NCI-H1436 treated with DMSO at 0.1 percent for 48 hours (cell line): ENCODE measurements at places on chromosomes 12 and 14.

- DNase-seq, result no peak
These were observed 441.8 kb upstream of the FLRT2 start for GRCh38 chr14:85088192-85088591.

DNA sequence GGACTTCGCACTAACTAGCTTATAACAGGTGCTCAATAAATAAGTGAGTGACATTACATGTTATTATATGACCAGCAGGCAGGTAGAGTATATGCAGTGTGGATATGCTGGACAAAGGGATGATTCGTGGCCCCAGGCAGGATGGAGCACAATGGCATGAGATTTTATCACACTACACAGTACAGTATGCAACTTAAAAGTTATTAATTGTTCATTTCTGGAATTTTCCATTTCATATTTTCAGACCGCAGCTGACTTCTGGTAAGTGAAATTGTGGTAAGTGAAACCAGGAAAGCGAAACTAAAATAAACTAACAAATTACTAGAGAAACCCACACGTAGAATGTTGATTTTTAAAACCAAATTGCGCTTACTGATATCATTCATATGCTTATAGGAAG is 3.3 kb downstream of the PARP11 start:
- no peak for DNase-seq

- DNase-seq, result no peak
These were observed 76.0 kb downstream of the SYNE2 start for GRCh38 chr14:63928744-63929174.

GRCh38 chr12:61538951-61539350 is 721.3 kb upstream of the USP15 start:
- no peak for DNase-seq

DNA sequence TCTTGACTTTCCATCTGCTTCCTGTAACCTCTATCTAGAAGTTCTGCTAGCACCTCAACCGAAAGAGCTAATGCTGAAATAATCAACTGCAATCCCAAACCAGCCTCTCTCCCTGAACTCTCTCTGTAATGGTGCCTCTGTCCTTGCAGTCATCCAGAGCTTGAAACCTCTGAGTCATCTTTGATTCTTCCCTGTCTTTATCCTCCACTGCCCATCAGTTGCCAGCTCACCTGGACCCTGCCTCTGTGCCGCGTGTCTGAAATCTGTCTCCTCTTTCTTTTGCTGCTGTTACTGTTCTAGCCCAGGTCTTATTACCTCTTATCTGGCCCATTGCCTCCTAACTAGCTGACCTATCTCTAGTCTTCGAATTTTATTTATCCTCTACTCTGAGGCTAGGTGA is 15.5 kb downstream of the CLSTN3 start:
- DNase-seq, result no peak

- no peak for DNase-seq
These were observed 203.6 kb upstream of the SOX5 start for GRCh38 chr12:24153079-24153478.

DNA sequence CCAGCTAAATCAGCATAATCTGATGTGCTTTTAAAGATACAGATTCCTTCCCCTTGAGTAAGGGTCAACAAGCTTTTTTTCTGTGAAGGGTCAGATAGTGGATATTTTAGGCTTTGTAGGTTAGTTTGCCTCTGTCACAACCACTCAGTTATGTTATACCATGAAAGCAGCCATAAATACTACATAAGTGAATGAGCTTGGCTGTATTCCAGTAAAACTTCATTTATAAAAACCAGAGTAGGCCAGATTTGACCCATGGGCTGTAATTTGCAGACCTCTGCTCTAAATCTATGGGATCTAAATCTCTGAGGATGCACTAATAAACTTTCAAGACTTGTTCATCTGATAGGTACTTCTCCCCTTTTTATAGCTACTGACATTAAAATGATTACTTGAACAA is 47.7 kb downstream of the LEMD3 start:
- no peak for DNase-seq

DNA sequence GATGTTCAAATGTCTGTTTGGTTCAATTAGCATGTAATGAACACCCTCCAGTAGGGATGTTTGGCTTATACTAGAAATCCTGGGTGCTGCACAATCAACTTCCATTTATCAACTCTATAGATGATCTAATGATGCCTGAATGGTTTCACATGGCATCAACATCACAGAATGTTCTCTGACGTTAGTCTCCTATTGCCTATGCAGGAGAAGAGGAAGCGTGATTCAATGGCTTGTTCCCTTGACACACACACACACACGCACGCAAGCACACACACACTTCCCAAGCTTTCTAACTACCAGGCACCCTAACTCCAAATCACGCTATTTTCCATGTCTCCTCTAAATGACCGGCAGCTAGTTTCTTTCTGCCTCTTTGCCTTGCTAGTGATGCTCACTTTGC is 49.3 kb downstream of the PKP2 start:
- no peak for DNase-seq

DNA sequence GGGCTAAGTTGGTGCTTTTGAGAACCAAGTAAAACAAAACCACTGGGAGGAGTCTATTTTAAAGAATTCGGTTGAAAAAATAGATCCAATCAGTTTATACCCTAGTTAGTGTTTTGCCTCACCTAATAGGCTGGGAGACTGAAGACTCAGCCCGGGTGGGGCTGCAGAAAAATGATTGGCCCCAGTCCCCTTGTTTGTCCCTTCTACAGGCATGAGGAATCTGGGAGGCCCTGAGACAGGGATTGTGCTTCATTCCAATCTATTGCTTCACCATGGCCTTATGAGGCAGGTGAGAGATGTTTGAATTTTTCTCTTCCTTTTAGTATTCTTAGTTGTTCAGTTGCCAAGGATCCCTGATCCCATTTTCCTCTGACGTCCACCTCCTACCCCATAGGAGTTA is 1.8 kb upstream of the RAB5B start:
- DNase-seq, result no peak

DNA sequence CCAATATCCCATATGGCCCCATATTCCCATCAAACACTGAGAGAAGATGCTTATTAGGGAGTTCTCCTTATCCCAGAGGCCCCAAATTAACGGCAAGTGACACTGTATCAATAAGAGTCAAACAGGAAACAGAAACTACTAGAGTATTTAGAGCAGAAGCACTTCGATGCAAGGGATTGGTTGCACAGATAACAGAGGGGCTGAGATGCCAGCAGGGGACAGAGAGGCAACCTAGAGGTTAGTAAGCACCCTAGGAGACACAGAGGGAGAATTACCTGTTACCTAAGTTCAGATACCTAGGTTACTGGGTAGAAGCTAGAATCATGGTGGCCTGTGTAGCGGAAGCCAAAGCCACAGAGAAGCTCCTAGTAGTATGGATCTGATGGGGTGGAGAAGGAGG is 2.9 kb downstream of the HEBP1 start:
- DNase-seq, result no peak

DNA sequence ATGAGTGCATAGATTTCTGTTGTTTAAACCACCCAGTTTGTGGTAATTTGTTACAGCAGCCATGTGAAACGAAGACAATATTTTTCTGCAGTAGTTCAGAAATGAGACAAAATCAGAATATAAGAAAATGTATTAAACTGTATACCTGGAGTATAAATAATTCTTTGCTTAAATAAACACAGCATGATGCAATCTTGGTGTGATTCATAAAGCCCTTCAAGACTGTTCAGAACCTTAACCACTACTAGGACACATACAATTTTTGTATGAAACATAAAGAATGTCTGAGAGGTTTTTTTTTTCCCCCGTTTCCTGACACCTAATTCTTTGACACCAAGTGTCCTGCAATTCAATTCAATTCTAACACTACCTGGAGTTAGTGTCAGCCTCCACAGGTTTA is 10.5 kb downstream of the C12orf75 start:
- DNase-seq, result no peak

- no peak for DNase-seq
These were observed 19.0 kb downstream of the PRPF40B start for GRCh38 chr12:49642370-49642802.

DNA sequence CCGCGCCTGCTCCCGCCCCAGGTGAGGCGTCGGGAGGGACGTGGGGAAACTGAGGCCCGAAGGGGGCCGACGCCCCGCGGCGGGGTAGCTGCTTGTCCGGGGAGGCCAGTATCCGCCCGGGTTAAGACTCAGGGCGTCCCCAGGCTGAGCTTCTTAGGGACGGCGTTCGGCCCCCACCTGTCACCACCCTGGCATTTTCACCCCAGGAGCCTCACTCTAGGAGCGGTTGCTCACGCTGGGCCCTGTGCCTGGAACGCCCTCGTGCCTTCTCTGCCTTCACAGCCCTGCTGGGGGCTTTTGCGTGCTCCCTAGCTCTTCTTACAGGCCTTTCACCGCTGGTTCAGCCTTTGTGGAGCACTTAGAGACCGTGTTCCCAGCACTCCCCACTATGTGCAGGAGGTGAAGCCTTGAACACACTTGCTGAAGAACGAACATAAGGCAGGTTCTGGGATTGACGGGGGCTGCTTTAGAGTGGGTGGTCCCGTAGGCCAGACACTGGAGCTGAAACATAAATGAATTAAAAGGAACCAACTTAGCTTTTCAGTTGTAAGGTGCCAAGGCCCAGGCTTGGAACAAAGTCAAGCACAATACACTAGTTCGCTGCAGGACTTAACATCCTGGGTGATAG is 601 bp downstream of the ZNF839 start:
- DNase-seq, result no peak

DNA sequence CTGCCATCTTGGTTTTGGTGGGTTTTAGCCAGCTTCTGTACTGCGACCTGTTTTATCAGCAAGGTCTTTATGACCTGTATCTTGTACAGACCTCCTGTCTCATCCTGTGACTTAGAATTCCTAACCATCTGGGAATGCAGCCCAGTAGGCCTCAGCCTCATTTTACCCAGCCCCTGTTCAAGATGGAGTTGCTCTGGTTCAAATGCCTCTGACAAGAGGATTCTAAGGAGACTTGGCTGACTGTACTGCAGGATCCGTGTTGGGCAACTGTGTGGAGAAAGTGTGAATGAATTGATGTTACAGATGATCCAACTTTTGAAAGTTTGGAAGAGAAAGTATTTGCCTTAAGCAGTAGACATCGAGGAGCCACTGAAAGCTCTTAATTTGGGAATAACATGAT is 91.0 kb downstream of the TTLL5 start:
- DNase-seq, result no peak

- DNase-seq, result no peak
These were observed 85.1 kb downstream of the DERA start for GRCh38 chr12:15996254-15996653.

DNA sequence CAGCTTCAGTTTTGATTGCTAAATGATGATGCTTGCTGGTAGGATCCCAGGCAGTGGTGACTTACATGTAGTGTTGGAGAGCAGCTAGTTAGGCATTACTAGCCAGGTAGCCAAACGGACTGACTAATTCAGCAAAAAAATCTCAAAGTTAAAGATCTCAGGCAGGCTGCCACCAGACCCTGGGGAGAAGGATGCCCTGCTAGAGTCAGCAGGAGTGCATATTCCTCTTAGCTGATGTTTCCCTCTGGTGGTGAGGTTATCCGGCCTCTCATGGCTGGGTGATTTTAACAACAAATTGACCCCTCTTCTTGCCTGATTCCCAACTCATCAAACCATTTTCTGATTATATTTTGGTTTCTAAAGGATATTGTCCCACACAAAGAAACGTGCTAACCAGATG is 2.8 kb downstream of the EFS start:
- no peak for DNase-seq

GRCh38 chr12:92649511-92650227 is 53.1 kb upstream of the PLEKHG7 start:
- DNase-seq, result no peak

DNA sequence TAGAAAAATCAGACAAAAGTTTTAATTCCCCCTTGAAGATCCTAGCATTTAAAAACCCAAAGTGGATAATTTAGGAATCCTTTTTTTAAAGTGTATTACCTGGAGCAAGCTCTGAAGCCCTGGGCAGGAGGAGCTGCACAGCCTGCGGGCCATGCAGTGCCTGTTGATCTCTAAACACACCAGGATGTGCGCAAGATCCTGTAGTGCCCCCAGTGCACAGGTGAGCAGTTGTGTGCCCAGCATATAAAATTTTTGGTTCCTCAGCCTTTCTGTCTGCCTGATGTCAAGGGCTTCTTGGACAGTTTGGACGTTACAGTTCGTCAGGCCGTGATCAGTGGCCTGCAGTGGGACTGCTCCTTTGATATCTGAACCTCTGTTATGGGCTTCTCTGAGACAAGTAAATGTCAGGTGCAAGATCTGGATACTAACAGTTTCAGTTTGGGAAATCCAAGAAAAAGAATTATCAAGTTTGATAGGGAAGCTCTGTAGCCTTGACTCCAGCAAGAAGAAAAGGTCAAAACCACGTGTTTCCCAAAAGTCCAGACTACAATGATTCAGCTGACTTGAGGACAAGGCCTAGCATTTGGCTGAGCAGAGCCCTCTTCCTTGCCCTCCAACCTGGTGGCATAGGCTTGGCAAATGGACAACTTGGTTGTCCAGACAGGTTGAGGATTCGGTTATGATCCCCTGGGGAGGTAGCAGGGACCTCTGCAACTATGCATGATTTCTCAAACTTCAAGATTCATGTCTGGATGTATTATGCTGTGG is 1.0 kb downstream of the ATXN7L3B start:
- DNase-seq, result no peak

DNA sequence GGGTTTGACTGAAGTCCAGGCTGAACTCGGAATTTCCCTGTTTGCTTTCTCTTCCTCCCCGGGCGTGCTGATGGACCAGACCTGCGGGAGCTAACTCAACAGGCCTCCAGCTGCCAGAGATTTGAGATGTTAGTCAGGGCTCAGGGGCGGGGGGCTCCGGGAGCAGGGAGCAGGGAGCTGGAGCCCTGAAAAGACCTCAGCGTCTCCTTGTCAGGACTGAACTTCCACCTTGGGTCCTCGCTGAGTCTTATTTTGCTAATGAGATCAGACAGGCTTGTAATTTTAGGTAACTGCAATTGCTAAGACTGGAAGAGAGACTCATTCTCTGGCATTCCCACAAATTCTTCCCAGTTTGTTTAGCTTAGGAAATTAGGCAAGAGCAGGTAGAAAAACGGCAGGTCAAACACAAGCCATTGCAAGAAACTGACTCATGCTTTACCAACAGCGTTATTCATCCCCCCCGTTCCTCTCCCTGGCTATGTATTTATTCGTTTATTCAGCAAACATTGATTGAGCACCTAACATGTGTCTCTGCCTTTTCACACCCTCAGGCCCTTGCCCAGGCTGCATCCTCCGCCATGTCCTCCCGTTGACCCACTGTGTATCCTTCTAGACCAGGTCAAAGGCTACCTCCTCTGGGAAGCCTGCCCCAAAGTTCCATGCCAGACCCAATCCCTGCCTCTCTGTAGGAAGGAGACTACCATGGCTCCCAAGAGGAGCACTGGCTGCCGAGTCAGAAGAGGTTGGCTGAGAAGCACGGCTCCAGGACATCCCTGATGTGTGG is 80.4 kb upstream of the DIO3 start:
- no peak for DNase-seq

DNA sequence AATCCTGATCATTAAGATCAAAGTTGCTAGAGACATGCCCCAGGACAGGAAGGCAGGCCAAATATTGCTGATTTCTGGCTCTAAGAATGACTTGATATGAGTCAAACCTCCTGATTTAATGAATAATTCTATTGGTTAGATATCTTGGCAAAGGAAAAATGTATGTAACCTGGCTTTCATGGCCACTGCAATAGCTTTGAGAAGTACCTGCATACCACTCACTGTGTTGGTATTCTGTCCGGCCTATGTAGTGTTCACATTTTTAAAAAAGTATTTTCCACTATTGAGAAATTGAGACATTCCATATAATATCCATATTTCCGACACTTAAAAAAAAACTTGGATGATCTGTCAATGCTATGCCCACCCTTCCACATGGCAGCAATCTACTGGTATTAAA is 283.1 kb upstream of the SOX5 start:
- DNase-seq, result no peak

- DNase-seq, result no peak
These were observed 246.6 kb downstream of the CHST11 start for GRCh38 chr12:104703372-104703771.

- no peak for DNase-seq
These were observed 6.2 kb downstream of the C1QL4 start for GRCh38 chr12:49330631-49331379.
